ENCODE measurements at places on chromosomes 3 and 15.

DNA sequence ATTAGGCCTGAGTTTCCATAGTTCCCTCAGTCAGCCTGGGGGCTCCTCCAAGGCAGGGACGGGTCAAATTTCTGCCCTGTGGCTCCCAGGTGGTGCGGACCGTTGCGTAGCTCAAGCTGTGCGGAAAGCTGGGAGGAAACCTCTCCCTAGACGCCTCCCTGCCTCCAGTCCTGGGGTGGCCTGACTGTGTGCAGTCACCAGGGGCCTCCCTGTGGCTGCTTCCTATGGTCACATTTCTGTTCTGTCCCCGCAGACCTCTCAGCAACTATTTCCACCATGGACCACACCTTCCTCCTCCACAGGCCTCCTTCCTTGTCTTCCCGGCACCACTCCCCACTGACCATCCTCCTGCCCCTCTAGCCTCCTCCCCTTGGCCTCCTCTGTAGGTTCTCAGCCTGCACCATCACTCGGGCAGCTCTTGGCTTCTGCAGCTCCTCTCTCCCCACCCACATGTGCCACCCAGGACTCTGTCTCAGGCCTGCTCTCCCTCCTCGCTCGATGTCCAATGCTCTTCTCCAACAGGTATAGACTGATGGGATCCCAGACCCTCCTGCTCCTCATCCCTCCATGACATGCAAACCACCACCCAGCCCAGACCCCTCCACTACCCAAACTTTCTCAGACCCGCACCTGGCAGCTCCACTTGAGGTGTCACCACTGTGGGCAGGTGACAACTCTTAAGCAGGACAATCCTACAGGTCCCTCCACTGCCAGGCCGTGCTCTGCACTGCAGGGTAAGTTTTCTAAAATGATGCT lies 26.9 kb upstream of the SEC13 start:
- DNase-seq, result no peak

GRCh38 chr15:47577461-47577860 lies 139.8 kb upstream of the SEMA6D start:
- no peak for DNase-seq

DNA sequence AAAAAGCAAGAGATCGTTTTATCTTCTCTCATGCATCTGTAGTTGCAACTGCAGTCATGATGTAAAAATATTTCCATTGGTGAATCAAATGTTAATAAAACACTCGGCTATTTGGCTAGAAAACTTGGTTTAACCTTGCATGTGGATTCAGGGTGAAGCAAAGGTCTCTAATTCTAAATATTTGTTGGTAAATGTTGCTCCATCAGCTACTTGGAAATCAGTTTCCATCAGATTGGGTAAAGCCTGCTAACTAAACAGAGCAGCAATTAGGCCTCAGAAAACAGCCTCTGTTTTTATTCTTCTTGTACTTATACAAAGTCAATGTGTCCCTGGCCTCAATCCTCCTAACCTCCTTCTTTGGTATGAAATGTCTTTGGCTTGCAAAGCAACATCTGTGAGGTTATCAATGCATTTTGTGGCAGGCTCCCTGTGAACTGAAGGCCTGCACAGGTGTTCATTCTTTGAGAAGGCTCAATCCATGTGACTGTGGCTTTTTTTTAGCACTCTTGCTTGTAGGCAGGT lies 312.3 kb downstream of the WDR72 start:
- DNase-seq, result no peak

- no peak for DNase-seq
Measured at GRCh38 chr3:16658925-16659793, 53.9 kb upstream of the DAZL start.

DNA sequence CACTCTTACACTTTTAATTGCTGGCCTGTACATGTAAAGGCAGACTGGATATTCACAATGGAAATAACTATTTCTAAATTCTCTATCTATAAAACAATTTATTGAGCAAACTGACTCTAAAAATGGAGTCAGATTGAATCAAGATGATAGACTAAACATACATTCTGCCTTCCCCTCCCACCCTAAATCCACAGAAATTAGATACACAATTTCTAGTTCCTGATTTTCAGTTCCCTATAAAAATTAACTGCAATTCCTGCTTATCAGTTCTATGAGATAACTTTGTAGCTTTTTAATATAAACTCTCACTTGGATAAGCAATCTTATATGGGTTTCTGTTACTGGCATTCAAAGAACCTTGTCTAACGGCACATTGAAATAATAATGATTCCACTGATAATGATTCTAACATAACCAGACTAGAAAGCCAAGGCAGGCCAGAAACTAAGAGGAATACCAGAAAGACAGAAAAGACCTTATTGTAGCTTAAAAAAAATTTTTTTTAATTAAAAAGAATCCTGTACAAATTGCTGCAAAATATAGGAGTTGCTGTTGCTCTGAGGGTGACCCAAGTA lies 33.1 kb downstream of the TBC1D5 start:
- no peak for DNase-seq

DNA sequence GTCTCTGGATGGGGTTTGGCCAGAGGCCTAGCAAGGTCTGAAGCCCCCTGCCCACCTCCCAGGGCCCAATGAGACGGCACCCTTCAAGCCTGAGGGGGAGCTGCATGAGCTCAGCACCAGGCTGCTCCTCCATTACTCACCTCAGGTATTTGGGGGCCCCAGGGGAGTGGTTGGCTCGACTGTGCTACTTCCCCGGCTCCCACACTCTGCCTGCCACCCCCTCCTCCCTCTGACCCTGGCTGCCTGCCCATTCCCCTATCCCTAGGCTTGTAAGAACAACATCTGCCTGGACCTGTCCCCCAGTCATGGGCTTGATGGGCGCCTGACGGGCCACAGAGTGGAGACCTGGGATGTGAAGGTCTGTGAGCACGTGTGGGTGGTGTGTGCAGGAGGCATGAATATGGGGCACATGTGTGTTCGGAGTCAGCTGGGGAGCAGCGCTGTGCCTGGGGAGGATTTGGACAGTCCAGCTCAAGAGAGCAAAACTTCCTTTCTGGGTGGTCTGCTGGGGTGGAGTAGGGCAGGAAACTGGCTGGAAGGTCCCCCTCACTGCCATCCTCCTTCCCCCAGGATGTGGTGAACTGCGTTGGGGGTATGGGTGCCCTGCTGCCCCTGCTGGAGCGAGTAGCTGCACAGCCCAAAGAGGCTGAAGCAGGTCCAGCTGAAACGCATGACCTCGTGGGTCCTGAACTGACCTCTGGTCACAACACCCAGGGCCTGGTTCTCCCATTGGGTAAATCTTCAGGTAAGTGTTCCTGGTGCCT lies 17.4 kb downstream of the NBEAL2 start:
- no peak for DNase-seq

DNA sequence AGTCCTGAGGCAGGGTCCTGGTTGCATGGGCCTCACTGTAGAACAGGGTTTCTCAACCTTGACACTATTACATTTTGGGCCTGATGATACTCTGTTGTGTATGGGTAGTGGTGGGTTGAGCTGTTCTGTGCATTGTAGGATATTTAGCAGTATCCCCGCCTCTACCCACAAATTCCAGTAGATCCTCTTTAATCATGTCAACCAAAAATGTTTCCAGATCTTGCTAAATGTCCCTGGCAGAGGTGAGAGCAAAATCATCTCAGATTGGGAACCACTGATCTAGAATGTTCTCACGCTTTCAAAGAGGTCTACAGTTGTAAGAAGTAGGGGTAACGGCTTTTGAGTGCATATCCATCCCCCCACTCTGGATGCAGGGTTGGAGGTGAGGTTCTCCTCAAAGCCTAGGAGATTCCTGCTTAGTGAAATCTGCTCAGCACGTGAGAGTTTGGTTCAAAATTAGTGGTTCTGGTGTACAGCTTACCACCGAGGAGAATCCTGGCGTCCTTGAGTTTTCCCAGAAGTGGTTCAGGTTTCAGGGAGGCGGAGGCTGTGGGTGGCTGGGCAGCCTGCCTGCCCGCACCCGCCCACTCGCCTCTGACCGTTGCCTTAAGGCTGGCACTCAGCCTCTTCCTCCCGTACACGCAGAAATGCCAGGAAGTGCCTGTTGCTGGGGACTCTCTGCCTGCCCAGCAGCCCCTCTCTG lies 5.3 kb downstream of the ACVR2B start:
- DNase-seq, result no peak

Measured in activated naive CD4-positive, alpha-beta T cell (primary cell).